Activated CD4-positive, CD25-positive, alpha-beta regulatory T cell treated with anti-CD3 and anti-CD28 coated beads, Interleukin-2, amount 50 U/mL, for 72 hours (primary cell): ENCODE measurements at places on chromosomes 2 and 18.

- no peak for DNase-seq
These were observed 11.0 kb downstream of the MAP3K20 start for GRCh38 chr2:173086518-173087213.

- no peak for DNase-seq
These were observed 67.2 kb downstream of the KCTD1 start for GRCh38 chr18:26480897-26481795.

- no peak for DNase-seq
These were observed 2178.3 kb upstream of the PIK3C3 start for GRCh38 chr18:39776766-39777165.

GRCh38 chr18:74748809-74749208, 151.1 kb downstream of the ZNF407 start:
- DNase-seq, result no peak

GRCh38 chr2:100166701-100167100, 24.3 kb upstream of the AFF3 start:
- no peak for DNase-seq

DNA sequence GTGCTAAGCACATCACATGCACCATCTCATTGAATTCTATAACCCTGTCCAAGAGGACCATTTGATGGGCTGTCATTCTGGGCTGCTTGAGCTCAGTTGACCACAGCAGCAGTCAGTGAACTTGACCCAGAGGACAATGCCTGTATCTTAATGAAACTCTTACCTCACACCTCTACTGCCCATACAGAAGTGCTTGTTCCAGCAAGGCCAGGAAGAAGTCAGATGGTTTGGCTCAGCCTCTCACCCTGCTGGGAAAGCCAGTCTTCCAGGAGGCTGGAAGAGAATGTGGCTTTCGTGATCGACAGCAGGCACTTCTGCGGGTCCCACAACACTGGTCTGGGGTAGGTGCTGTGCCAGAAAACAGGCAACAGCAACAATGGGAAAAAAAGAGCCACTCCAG, 47.3 kb downstream of the CFAP221 start:
- no peak for DNase-seq

GRCh38 chr18:26207937-26208336, 18.3 kb upstream of the TAF4B start:
- no peak for DNase-seq

- DNase-seq, result no peak
These were observed 124.9 kb upstream of the SMAD7 start for GRCh38 chr18:49075681-49076080.

DNA sequence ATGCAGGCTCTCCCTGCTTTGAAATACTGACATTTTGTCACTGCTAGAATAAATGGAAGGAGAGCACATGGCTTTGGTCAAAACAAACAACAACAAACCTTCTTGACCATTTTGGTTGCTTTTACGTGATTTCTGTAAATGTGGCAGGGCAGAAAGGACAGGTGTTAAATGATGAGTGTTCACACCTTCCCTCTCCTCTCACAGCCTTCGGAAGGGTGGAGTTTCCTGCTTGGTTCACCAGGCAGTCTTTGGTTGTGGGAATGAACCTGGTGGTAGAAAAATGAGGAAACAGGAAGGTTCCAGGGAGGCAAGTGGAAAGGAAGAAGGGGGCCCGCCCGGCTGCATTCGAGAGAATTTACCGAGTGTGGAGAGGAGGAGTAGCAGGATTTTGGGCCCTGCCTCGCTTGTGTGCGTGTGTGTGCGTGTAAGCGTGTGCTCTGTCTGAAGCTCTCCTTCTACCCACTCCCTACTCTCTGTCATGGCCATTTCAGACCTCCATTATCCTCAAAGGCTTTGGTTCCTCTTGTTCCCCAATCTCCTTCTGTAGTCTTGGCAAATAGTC, 23.7 kb upstream of the SPP2 start:
- no peak for DNase-seq

- no peak for DNase-seq
These were observed 123.4 kb upstream of the DSEL start for GRCh38 chr18:67639872-67640271.

DNA sequence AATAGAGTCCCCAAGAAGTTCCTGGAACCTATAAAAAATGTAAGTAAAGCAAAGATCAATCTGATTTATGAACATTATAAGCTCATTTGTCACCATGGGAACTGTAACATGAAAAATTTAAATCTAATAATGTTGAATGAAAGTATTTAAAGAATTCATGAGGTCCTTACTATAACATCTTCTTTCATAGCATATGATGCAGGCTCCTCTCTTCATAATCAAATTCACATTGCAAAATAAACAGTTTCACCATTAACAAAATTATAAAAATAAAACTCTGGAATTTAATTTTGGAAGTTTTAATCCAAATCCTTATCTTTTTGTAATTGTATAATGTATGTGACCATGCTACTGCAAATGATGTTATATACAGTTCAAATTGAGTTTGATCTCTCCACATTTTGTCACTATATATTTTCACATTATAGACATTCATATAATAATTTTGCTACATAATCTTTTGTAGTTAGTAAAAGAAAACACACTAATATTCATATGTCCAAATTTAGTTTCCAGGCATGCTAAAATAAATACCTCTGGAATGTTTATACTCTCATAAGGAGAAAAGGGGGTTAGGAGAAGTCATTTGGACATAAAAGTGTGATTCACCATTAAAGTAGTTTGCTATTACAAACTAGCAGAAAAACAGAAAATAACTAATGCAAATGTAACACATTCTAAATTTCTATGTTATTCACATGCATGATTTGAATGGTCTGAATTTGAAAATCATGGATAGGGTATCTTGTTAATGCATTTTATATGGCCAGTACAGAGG, 954.1 kb downstream of the DSC3 start:
- no peak for DNase-seq

- no peak for DNase-seq
These were observed 21.2 kb downstream of the ODC1 start for GRCh38 chr2:10426726-10427617.

DNA sequence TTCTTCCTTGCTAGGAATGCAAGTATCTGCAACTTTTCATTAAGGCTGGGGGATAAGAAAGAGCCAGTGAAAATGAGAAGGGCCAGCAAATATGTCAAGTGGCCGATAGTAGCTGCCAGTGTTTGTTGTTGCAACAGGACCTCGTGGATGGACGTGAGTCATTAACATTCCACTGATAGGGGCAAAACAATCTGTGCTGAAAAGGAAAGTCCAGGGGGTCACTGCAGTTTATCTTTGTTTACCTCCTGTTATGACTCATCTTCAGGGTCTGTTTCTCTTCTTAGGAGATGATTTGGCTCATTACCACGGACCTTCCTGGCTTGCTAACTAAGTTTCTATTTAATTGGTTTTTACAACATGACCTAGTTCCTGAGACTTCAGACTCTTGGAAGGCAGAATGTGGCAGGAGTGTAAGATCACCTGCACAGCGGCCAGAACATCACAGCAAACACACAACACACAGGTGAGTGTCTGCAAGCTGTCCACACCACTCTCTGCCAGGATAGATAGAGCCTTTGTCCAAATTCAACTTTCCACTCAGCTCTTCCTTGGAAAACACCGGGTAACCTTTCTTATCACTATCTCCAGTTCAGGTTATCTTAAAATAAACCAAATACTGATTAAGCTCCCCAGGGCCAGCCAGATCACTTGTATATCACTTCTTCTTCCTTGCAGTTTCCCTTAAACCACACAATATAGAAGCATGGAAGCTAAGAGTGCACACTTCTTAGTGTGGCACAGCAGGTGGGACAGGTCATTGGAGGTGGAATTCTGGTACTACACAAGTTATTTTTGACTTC, 157.5 kb upstream of the LMAN1 start:
- DNase-seq, result no peak

- no peak for DNase-seq
These were observed 253.4 kb downstream of the ARHGAP15 start for GRCh38 chr2:143382573-143382972.

DNA sequence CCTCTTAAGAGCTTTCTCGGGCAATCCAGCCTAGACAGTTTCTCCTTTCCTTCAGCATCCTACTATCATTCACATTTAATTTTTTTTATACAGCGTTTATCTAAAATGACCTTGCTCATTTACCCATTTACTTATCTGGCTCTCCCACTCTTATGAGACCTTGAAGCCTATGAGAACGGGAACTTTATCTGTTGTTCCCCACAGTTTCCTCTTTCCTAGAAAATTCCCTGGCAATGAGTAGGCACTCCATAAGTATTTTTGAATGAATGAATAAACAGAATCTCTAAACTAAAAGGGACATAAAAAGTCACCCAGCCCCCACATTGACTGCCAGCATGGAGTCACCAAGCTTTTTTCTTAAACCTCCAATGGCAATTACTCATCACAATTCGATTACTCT, 353.2 kb downstream of the METTL4 start:
- no peak for DNase-seq

GRCh38 chr2:232757905-232758304, 18.5 kb downstream of the KCNJ13 start:
- DNase-seq, result no peak

- DNase-seq, result no peak
These were observed 12.1 kb upstream of the GAL3ST2 start for GRCh38 chr2:241764275-241765241.
